ENCODE measurements at places on chromosomes 12 and 14. TPM values are rescaled to one million over a fixed set of nuclear protein-coding genes. Genes with fewer than 3 reads are reported as not detected.
A peak's percentile ranks its signal among the peaks of the same experiment; 100 is the strongest.

Gene GPR68
- total RNA-seq: not detected

Gene GXYLT1
- total RNA-seq: 12.3 TPM

Gene IL23A
- total RNA-seq: not detected

Gene ACACB
- total RNA-seq: 140 TPM

Gene KRT80
- total RNA-seq: not detected

- no peak for DNase-seq
- no peaks in the 10 kb centered on the region for H3K36me3 ChIP-seq
- no peak overlapping the region for H3K27ac ChIP-seq
- no peaks in the 10 kb centered on the region for H3K4me1 ChIP-seq
- no peaks in the 10 kb centered on the region for H3K27me3 ChIP-seq
These were observed 26.4 kb upstream of the VDR start for GRCh38 chr12:47931187-47931586.

DNA sequence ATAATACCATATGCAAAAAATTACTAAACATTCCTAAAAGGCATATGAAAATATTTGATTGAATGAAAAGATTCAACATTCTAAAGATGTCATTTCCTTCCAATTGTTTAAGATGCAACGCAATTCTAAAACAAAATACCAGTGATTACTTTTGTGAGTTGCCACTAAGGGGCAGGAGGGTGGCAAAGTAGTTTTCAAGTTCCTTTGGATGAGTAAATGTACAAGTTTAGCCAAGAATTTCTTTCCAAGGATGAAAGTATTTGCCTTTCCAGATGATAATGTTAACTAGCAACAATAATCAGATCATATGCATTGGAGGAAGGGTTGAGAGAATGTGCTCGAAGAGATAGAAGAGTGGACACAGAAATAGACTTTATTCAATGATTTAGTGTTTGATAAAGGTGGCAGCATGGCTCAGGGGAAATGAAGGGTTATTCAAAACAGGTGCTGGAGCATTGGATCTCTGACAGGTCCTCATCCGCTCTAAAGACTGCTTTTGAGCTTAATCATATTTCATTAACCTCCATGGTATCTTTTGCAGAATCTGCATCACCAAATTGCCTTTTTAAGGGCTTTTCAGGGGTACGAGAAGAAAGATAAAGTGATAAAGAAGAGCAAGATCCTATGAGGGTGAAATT, 678.5 kb upstream of the TBX3 start:
- no peak overlapping the region for H3K4me3 ChIP-seq
- H3K4me1 ChIP-seq: no peaks in the 10 kb centered on the region
- H3K27me3 ChIP-seq: no peaks in the 10 kb centered on the region
- no peak for DNase-seq
- no peak overlapping the region for H3K27ac ChIP-seq

DNA sequence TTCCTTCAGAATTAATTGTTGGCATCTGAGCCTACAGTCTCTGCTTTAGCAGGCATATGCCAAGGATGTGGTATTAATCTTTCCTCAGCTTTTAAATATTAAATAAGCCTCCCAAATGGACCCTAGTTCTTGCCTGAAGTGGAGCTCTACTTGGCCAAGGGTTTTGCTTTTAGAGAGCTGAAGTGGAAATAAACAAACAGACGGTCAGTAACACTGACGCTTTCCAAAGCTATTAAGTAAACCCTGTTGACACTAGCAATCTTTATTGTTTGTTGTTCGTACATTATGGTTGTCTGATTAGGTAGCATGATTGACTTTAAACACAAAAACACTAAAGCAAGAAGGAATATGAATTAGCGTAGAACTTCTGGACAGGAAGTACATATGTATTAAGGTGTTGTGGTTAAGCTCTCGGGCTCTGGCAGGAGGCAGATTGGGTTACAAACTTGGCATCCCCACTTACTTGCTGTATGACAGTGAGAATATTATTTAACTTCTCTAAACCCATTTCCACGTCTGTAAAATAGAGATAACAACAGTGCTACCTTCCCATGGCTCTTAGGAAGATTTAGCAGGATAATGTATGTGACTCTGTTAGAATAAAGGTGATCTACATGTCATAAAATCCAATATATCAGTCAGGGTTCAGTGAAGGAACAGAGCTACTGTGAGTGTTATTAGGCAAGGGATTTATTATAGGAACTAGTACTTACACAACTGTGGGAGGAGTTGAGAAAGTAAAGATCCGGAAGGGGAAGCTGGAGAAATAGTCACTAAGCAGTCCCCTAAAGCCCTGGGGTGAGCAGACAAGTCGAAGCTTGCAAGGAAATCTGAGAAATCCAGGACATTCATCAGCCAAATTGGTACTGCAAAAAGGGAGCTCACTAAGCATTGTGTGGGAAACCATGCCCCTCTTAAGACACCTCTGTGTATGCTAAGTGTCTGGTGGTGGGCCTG, 92.2 kb upstream of the ATF7IP start:
- DNase-seq: no peak
- no peak overlapping the region for H3K27ac ChIP-seq
- no peaks in the 10 kb centered on the region for H3K4me1 ChIP-seq
- no peaks in the 10 kb centered on the region for H3K36me3 ChIP-seq
- H3K4me3 ChIP-seq: no peak overlapping the region
- no peaks in the 10 kb centered on the region for H3K27me3 ChIP-seq

DNA sequence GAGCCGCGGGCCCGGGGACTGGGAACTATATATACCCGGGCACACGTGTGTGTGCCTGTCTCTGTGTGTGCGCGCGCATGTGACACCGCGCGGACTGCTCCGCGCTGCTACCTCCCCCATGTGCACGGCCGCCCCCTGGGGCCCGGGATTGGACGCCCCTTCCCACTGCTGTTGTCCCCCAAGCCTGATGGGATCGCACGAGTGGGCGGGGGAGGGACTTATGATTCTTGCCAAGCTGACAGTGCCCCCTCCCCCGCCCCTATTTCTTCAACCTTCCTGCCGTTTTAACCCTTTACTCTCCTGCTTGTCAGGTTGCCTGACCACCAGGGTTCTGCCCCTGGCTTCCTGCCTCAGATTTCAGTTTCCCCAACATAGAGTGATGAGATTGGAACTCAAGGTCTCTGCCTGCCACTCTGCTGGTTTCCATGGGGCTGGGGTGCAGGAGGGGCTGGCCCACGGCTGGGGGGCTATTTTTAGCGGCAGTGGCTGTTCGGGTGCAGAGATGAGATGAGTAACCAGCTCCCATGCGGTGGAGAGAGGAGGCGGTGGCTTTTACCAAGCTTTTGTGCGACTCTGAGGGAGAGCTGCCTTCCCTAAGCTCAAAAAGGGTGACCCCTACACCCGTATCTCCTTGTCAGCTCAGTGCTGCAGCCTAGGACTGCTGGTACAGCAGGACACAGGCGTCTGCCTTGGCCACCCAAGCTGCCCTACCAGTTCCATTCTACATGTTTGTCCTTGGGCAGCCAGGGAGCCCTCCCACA, at the start of gene DDN:
Gene DDN (minus strand): TSS at position 5 of the 761 bp plus-strand sequence. CDS start 88 bp downstream, outside the sequence.
- no peak within 1 kb of the TSS for H3K27ac ChIP-seq
- no peak for DNase-seq
- H3K4me1 ChIP-seq: peaks cover 29% of the 10 kb centered on the region
- peaks cover 30% of the 10 kb centered on the region for H3K36me3 ChIP-seq
- peak within 1 kb of the TSS; percentile 58 for H3K4me3 ChIP-seq
- H3K27me3 ChIP-seq: peaks cover 19% of the 10 kb centered on the region

DNA sequence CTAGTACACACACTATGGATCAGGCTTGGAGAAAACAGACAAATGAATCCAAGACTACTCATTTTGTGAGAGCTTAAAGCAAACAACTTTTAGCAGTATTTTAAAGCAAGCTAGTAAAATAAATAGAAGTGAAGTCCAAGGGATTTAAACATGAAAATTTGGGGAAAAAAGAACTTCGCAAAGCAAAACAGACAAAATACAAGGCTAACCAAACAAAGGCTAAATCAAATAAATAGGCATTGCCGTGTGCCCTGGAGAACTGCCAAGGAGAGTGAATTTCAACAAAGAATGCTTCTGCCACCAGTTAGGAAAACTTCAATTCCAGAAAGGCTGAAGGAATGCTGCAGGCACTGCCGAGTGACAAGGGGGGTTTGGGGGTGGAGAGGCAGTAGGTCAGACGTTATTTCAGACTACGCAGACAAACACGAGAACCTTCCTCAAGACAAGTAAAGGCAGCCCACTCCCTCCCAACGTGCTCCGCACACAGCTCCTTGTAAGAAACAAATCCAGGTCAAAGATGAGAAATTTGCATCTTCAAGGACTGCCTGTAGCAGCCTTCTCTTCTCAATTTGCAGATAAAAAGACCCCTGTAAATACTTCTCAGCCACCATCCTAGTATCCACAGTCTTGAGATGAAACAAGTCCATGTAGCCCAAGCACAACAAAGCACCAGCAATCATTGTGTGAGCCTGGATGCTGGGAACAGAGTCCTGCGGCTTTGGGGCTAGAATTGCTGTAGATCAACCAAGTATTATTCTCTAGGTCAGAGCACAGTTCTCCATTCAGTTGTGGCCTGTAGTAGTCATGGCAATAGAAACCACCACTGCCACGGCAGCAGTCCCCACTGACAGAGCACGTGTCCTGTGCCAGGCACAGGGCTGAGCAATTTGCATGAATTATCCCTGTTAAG, 43.3 kb downstream of the EFCAB11 start:
- H3K4me1 ChIP-seq: no peaks in the 10 kb centered on the region
- no peaks in the 10 kb centered on the region for H3K36me3 ChIP-seq
- DNase-seq: no peak
- no peak overlapping the region for H3K4me3 ChIP-seq
- H3K27me3 ChIP-seq: no peaks in the 10 kb centered on the region

DNA sequence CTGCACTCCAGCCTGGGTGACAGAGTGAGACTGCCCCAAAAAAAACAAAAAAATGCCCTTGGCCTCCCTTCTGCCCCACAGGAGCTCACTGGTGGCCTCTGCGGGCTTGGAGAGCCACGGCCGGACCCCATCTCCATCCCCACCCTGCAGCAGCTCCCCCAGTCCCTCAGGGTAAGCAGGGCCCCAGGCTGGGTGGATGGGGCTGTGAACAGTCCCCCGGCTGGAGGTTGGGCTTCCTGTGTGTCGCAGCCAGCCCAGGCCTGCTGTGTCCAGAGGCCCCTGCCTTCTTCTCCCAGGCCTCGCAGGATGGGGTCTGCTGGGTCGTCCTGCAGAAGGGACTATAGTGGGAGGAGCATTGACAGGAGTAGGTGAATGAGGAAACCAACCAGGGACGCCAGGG, 15.4 kb upstream of the PUS1 start:
- no peak for DNase-seq
- peaks cover 89% of the 10 kb centered on the region for H3K36me3 ChIP-seq
- no peak overlapping the region for H3K4me3 ChIP-seq
- no peak overlapping the region for H3K27ac ChIP-seq
- peaks cover 10% of the 10 kb centered on the region for H3K4me1 ChIP-seq

GRCh38 chr12:124386661-124387527, 92.0 kb downstream of the RFLNA start:
- peak overlapping the region; percentile 67 for H3K4me3 ChIP-seq
- DNase-seq: no peak
- H3K27me3 ChIP-seq: no peaks in the 10 kb centered on the region
- peaks cover 52% of the 10 kb centered on the region for H3K4me1 ChIP-seq
- H3K36me3 ChIP-seq: peaks cover 26% of the 10 kb centered on the region

DNA sequence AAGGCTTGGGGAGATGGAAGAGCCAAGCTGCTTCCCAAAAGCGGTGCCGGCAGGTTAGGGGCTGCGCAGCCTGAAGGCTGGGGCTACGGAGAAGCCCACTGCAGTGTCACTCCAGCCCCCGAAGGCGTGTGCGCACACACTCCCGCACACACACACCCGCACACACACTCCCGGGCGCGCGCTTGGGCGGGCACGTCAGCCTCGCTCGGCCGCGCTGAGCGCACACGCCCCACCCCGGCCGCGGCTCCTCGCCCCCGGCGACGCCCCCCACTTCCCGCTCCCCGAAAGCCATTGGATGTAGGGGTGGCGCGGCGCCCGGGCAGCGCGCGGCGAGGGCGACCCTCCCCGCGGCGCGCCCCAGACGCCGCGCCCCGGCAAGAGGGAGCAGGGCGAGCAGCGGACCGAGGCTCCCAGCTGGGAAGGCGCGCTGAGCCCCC, at the start of gene KCNK10:
Gene KCNK10 (minus strand): TSS at position 184 of the 437 bp plus-strand sequence. CDS start 471 bp downstream, outside the sequence.
- H3K27ac ChIP-seq: no peak within 1 kb of the TSS
- no peak for DNase-seq
- peak within 1 kb of the TSS; percentile 27 for H3K4me3 ChIP-seq
- H3K36me3 ChIP-seq: no peaks in the 10 kb centered on the region

GRCh38 chr14:80379035-80379434, 167.7 kb upstream of the DIO2 start:
- no peak overlapping the region for H3K27ac ChIP-seq
- no peaks in the 10 kb centered on the region for H3K27me3 ChIP-seq
- no peaks in the 10 kb centered on the region for H3K4me1 ChIP-seq
- no peak overlapping the region for H3K4me3 ChIP-seq
- H3K36me3 ChIP-seq: no peaks in the 10 kb centered on the region

DNA sequence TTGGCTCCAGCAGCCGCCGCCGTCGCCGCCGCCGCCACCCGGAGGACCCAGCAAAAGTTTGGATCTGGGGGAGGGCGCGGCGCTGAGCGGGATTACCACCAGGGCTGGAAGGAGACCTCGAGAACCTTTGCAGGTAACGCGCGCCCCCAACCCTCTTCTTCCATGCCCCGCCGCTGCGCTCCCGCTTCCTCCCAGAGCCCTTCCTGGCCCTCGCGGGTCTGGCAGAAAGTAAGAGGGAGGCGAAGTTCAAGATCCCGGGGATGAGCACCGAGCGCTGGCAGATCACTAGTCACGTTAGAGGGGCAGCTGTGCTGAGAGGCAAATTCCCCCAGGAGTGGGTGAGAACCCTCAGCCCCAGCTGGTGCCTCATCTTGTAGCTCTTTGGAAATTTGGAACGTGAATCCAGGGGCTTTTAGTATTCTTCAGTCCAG, 3.9 kb downstream of the FLRT2 start:
- peaks cover 4% of the 10 kb centered on the region for H3K4me1 ChIP-seq
- peak overlapping the region; percentile 74 for H3K4me3 ChIP-seq
- H3K36me3 ChIP-seq: no peaks in the 10 kb centered on the region
- peak overlapping the region; percentile 49 for H3K27ac ChIP-seq

- H3K27ac ChIP-seq: peak within 1 kb of the TSS; percentile 85
- DNase-seq: no peak
- peak within 1 kb of the TSS; percentile 64 for H3K4me3 ChIP-seq
- H3K36me3 ChIP-seq: no peaks in the 10 kb centered on the region
- H3K4me1 ChIP-seq: no peaks in the 10 kb centered on the region
- H3K27me3 ChIP-seq: no peaks in the 10 kb centered on the region
These were observed at the start of gene NOVA1 for GRCh38 chr14:26597589-26598080. NOVA1 (minus strand) TSS chr14:26598033; CDS start chr14:26597436, 597 bp downstream.

GRCh38 chr12:130858084-130858483, 13.8 kb upstream of the RAN start:
- no peaks in the 10 kb centered on the region for H3K36me3 ChIP-seq
- H3K4me3 ChIP-seq: no peak overlapping the region
- no peak for DNase-seq
- no peak overlapping the region for H3K27ac ChIP-seq
- no peaks in the 10 kb centered on the region for H3K4me1 ChIP-seq

- no peak for DNase-seq
- no peaks in the 10 kb centered on the region for H3K36me3 ChIP-seq
- H3K4me1 ChIP-seq: no peaks in the 10 kb centered on the region
These were observed 1135.0 kb downstream of the GALC start for GRCh38 chr14:86858031-86858430.

DNA sequence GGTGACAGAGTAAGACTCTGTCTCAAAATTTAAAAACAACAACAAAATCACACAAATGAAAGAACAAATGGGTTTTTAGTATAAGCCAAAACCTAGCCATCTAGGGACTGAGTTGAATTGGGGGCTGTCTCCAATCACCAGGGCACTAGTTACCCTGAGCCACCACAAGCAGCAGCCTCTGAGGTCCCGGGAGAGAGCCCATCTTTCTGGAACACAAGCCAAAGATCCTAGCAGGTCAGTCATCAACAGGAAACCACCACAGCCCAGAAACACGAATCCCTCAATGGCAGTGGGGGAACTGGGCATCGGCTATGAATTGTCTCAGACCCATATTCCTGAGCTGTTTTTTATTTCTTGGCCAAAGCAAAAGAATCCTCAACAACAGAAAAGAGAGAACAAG, 75.3 kb downstream of the KDM2B start:
- no peaks in the 10 kb centered on the region for H3K4me1 ChIP-seq
- no peaks in the 10 kb centered on the region for H3K27me3 ChIP-seq
- no peak for DNase-seq
- H3K27ac ChIP-seq: no peak overlapping the region
